ENCODE measurements at places on chromosomes 2 and 18.

- DNase-seq = no peak
These were observed 742.5 kb downstream of the TDRD15 start for GRCh38 chr2:21866316-21866715.

GRCh38 chr2:66034467-66034866 is 400.5 kb upstream of the MEIS1 start:
- no peak for DNase-seq

DNA sequence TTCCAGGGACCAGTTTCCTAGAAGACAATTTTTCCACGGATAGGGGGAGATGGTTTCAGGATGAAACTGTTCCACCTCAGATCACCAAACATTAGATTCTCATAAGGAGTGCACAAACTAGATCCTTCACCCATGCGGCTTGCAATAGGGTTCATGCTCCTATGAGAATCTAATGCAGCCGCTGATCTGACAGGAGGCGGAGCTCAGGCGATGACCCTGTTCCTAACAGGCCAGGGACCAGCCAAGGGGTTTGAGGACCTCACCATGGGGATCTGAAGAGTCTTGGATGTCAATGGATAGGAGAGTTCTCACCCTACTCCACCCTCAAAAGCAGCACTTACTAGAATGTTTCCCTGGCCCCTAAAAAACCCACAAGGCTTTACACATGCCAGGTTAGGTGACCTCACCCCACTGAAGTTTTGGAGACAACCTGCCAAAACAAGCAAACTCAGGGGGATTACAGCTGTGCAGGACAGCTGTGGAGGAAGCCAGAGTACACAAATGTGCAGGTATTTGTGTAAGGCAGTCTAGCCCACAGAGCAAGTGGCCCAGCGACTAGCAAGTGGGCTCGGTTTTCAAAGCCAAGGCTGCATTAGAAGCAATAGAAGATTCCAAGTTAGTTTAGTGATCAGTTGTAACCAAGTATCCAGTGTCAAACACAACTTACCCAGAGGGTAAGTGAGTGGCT is 3.9 kb downstream of the EVA1A start:
- no peak for DNase-seq

DNA sequence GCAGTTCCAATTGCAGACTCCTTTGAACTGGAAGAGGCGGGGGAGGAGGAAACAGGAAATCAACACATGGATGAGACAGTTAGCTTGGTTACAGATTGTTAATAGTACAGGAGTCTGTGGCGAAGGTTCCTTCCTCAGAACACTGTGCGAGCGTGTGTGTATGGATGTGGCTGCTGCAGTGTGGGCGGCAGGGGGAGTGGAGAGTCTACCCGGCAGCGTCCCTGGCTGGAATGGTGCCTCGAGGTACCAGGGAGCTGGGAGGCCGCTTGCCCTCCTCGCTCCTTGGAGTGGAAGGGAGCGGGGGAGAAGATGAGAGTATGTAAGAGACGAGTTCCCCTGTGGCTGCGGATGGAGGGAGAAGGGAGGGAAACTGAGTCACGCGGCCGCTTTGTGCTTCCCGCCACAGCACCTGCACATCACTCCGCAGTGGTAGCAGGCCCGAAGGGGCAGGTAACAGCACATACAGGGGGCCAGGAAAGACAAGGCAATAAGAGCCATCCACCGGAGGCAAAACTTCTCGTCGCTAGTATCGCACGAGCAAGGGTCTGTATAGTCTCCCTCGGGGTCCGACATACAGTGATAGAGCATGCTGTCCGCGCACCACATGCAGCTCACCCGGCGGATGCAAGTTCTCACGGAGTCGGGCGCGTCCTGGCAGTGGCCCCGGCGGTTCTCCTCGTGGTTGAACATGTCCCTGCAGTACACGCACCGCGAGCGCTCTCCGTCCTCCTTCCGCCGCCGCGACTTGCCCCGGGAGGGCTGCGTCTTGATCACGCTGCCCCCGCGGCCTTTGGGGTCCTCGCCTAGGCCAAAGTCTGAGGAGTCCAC is 85.7 kb downstream of the ACTR2 start:
- DNase-seq = no peak

DNA sequence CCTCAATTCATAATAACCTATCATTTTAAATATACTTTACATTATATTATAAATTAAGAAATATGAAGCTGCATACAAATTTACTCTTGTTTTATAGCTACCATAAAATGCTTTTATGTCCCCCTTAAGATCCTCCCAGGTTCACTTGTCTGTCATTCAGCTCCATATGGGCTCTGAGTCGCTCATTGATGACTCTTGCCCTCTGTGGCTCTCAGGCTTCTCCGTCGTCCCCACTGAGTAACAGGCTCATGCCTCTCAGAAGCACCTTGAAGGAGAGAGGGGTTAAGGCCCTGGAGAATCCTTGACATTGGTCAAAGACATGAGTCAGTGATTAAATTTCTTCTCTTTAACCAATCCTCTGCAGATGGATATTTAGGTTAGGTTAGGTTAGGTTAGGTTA is 6.2 kb upstream of the MCM6 start:
- no peak for DNase-seq

- DNase-seq = no peak
These were observed 79.3 kb upstream of the RNU4ATAC start for GRCh38 chr2:121451398-121451797.

GRCh38 chr18:12301263-12302005 is 6.6 kb upstream of the TUBB6 start:
- no peak for DNase-seq

GRCh38 chr2:40556739-40557138 is 104.8 kb upstream of the SLC8A1 start:
- no peak for DNase-seq

GRCh38 chr2:45960057-45960863 is 308.8 kb downstream of the PRKCE start:
- no peak for DNase-seq

DNA sequence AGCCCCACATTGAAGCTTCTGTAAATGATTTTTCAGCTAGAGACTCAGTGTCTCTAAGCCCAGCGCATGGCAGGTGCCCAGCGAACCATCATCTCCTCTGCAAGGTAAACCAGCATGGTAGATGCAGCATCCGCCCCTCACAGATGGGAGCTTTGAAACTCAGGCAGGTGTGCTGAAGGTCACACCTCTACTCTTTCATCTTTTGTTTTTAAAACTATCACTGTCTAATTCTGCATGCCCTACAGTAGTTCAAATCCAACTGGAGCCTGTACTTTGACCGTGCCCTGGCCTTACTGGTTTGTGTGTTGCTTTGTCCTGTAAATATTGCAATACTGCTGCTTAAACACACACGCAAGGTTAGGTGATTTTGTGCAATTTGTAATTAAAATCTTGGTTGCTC is 831.1 kb downstream of the GALR1 start:
- DNase-seq = no peak
